ENCODE measurements at places on chromosomes 1 and 21. TPM values are rescaled to one million over a fixed set of nuclear protein-coding genes. Genes with fewer than 3 reads are reported as not detected.

Gene RHEX
- 0.52 TPM for total RNA-seq

DNA sequence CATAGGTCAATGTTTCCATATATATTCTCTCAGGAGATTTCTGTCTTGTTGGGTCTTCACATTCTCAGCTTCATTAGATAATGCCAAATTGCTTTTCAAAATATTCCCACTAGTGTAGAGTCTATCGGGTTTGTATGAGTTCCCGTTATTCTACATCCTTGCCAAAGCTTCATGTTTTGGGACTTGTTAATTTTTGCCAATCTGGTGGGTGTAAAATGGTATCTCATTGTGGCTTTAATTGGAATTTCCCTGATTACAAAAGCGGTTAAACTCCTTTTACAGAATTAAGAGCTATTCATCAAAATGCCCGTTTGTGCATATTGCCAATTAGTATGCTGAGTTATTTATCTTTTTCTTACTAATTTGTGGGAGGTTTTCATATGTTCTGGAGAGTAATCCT is 708.4 kb upstream of the ADAMTS5 start:
- DNase-seq = no peak

DNA sequence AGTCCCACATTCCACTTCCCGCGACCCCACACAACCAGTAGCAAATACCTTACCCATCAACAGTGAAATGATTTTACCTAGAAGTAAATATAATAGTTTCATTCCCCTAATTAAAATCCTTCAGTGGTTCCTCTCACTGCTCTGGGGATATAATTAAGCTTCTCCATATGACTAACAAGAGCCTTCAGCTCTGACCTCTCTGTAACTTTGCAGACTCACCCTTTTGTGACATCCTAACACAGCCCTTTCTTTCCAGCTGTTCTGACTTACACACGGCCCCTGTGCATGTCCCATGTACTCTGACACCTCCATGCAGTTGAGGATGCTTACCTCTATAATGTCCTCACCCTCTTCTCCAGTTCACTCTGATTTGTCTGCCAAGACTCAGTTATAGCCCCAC is 137.3 kb upstream of the SPAG17 start:
- no peak for DNase-seq

- DNase-seq = no peak
Observed at GRCh38 chr1:29133861-29134694, 10.4 kb upstream of the TMEM200B start.

DNA sequence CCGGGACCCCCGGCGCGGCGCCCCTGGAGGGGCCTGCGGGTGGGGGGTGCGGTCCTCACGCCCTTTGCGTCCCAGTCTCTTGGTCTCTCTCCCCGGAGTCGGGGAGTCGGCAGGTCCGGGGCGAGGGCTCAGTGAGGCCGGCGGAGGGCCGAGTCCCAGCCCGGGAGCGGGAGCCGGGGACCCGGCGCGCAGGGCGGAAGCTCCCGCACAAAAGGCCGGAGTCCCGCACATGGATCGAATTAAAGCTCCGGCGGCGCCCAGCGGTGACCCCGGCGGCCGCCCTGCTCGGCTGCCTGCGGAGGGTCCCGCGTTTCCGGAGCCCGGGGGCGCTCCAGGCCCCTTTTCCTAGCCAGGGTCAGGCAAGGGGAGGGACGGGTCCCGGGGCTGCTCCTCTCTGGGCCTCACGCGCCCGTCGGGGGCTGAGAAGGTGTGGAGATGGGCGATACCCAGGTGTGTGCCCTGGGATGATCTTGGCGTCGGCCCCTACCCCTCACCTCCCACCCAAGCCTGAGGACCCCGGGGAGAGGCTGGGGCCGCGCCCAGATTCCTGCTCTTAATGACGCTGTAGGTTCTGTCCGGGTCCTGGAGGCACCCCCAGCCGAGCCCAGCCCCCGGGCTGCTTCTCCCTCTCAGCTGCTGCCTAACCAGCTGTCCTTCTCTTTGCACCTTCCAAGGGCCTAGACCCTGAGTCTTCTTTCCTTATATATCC is 512 bp downstream of the FBLIM1 start:
- DNase-seq = peak; percentile 14

- no peak for DNase-seq
Observed at GRCh38 chr1:219806642-219807041, 121.7 kb downstream of the SLC30A10 start.

DNA sequence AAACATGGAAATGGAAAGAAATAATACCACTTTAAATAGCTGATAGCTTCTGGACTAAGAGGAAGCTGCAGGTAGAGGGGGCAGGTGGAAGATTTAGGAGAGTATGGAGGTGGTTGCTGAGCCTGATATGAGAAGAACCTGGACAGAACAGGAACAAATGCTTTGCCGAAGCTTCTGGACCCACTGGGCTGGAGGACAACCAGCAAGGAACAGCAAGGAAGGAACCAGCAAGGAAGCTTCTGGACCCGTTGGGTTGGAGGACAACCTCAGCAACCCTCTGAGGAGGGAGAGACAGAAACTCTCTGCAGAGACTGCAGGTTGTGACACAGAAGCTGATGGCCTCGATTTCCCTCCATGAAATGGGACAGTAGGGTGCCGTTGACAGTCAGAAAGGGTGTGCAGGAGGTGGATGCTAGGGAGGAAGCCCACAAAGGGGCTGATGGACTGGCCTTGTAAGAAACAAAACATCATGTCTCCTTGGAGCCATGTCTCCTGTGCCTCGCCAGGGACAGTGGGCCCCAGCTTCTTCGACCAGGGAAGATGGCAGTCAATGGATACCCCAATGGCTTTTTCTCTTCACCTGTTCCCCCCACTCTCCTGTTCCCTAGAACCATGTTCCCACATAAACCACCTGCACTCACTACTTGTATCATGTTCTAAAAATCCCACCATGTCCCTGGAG is 8.3 kb upstream of the WNT3A start:
- no peak for DNase-seq

- DNase-seq = no peak
Observed at GRCh38 chr21:41641510-41641815, 125.4 kb downstream of the RIPK4 start.

DNA sequence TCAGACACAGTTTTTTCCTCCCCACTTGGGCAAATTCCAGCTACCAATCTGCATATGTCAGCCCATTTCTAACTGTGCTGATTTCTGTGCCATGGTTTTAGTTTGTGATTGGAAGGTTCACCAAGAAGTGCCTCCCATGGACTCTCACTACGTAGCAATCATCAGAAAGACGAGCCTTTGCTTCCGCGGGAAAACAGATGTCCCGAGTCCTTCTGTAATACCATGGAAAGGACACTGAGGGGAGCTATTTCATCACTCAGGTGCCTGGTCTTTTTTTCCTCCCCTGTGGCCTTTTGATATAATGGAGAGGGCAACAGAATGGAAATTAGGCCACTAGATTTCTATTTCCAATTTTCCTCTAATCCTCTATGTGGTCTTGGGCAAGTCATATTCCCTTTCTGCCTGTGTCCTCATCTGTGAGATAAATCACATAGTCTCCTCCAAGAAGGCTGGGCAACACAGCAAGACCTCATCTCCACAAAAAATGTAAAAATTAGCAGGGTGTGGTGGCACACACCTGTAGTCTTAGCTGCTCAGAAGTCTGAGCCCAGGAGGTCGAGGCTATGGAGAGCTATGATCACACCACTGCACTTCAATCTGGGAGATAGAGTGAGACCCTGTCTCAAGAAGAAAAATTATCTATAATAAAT is 24.8 kb downstream of the LEMD1 start:
- peak; percentile 5 for DNase-seq

All from naive thymus-derived CD8-positive, alpha-beta T cell (primary cell).